ENCODE measurements at places on chromosomes 3 and 15.

DNA sequence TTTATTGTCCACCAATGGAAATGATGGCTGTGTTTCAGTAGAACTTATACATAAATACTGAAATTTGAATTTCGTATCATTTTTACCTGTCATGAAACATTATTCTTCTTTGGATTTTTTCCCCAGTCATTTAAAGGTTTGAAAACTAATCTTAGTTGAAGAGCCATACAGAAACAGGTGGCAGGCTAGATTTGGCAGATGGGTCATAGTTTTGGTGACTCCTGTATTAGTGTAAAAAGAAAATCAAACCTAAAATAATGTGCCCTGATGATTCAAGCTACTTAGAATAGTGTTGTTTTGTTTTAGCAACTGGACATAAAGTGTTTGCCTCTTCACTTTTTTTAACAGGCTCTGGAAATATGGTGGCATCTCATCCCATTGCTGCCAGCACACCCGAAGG lies 68.9 kb downstream of the SIDT1 start:
- no peak for DNase-seq

GRCh38 chr3:126208606-126209256 lies 28.3 kb upstream of the ALDH1L1 start:
- no peak for DNase-seq

DNA sequence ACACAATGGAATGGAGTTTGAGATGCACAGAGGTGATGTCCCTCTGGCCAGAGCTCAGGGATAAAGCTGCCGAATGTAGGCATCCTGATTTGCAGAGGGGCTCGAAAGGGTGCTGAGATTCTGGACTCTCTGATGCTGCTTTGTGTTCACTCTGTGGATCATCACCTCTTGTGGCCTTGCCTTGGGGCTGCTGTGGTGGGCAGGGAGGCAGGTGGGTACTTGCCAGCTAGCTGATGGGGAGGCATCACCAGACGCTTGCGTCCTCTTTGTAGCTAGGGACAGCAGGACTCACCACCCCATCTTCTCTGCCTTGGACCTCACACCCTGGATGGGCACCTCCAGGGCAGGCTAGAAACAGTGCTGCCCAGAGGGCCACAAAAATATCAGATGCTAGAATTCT lies 14.6 kb upstream of the RASGRF1 start:
- DNase-seq: no peak

DNA sequence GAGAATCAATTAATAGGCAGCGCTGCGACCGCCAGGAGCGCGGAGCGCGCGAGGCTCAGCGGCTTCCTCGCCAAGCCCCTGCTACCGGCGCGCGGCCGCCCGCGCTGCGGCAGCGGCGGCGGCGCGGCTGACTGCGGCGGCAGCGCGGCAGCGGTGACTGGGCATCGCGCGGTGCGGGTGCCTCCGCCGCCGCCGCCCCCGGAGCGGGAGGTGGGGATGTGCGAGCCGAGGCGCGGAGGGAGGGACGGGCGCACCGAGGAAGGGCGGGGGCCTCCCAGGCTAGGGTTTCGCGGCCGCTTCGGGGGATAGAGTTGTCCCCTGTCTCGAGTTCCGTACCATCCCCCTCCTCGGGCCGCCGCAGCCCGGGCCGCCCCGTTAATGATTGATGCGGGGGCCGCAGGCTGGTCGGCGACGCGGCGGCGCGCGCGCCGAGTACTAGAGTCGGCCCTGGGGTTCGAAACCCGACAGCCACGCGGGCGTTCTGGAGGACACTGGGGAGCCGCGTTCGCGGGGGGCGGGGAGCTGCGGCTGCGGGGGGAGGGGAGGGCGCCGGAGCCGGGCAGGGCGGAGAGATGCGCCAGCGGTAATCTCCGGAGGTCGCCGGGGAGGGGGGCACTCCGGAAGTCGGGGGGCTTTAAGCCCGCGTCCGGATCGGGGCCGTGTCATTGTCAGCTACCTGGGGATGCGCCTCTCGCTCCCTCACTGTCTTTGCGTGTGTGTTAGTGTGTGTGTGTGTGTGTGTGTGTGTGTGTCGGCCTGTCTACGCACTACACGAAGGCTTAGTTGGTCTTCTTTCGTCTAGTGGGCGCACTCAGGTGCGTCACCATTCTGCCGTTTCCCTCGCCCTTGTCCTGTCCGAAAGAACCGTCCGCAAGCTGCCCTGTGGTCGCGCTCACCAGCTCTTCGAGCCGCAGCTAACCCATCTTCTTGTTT lies at the start of gene PAQR9:
Gene PAQR9, minus strand, starts transcription at position 159 of the 933 bp plus-strand sequence. CDS start 338 bp downstream, outside the sequence.
- DNase-seq: no peak

DNA sequence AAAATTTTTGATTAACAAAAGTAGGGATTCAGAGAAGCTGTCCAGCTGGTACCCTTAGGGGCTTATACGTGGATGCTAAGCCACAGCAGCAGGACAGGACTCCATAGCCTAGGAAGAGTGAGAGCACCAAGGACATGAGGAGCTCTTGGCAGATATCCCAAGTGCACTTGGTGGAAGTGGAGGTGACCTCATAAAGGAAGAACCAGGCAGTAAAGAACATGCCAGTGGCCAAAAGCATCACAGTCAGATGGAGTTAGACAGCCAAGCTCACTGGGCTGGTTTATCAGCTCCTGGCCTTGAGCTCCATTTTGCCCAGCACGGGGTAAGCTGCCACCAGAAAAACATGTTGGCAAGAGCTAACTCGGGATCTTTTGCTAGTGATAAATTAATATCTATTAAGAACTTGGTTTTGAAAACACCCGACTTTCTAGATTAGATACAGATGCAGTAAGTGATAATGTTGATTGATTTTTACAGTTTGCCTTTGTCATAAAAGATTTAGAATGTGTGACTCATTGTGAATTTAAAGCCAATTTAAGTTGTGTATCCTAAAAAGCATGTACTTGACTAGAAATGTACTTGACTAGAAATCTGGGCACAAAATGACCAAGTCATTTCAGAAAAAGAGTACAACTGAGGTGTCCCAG lies 108.0 kb downstream of the CMSS1 start:
- no peak for DNase-seq

DNA sequence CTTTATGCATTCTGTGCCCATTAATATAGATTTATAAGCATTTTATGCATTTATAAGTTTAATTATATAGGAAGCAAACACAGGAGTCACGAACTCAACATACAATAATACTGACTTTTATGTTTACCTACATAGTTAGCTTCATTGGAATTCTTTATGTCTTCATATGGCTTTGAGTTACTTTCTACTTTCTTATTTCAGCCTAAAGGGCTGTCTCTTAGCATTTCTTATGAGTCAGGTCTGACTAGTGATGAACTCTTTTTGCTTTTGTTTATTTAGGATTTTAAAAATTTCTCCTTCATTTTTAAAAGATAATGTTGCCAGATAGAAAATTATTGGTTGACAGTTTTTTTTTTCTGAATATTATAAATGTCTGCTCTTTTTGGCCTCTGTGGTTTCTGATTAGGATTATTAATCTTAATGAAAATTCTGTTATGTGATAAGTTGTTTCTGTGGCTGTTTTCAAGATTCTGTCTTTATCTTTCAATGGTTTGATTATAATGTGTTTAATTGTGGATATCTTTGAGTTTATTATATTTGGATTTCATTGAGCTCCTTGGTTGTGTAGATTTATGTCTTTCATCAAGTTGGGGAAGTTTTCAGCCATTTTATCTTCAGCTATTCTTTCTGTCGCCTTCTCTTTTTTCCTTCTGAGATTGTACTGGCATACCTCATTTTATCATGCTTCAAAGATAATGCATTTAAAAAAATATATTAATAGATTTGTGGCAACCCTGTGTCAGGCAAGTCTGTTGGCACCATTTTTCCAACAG lies 54.3 kb downstream of the ATP2C1 start:
- DNase-seq: no peak

DNA sequence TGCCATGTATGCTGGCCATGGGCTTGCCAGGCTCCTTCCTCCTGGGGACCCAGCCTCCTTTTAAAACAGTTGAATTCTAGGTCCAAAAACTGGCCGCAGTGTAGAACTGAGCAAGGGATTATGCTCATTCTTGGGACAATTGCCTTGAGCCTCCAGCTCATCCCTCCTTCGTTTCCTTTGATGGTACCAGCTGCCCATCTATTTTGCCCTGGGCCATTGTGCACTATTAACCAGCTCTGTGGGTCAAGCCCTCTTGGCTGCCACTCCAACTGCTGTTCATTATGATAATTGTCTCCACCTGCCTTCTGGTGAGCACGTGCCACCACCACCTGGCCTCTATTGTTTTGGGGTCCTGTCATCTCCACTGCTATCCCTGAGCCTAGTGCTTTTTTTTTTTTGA lies 75.8 kb upstream of the SYN2 start:
- no peak for DNase-seq

DNA sequence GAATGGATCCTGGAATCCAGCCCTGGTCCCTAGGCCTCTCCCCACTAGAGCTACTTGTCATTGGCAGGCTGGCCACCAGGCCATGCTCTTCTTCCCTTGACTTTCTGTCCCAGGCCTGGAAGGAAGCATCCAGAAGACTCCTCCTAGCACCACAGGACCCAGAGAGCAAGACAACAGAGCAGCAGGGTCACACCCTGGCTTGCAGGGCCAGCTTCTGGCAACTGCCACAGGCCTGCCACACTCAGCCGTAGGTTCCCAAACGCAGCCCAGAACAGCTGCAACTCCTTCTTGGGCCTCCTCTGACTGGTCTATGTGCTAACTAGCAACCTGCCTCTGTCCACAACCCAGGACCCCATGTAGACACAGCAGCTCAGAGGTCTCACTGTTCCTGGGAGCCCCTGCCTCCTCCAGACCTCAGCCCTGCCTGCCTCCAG lies 36.8 kb upstream of the RPL32 start:
- DNase-seq: no peak

GRCh38 chr15:63465104-63465503 lies 39.3 kb upstream of the USP3 start:
- DNase-seq: no peak

- no peak for DNase-seq
Observed at GRCh38 chr15:89575656-89576416, 567 bp downstream of the TICRR start.

- DNase-seq: no peak
Observed at GRCh38 chr15:39788108-39788507, 5.5 kb upstream of the FSIP1 start.

GRCh38 chr3:182937293-182938051 lies 42.9 kb downstream of the DCUN1D1 start:
- no peak for DNase-seq

DNA sequence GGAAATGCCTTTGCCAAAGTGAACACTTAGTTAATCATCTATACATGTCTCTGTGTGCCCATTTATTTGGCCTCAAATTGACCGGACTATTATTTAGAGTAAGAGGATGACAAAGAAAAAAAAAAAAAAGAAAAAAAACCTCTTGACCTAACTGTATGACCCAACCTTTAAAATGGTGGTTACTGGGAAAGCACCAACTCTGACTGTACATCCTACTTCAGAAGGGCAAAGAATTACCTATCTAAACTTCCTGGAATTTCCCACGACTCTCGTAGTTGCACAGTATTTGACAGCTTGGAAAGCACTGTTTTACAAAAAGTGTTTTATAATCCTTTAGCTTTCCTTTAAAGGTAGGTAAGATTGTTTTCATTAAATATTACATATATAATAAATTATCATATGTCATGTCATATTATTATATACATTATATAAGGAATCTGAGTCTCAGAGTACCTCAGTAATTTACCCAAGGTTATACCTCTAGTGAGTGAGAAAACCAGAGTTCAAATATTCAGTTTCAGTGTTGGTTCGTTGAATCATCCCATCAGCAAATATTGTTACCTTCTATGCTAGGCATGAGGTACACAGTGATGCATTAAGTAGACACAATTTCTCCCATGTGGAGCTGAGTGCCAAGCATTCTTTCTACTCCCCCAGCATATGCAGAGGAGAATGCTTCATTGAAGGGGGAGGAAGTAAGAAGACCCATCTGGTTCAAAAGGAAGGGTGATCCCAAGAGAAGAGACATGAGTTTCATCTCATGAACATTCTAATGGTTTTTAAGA lies 5.0 kb downstream of the BCL2A1 start:
- DNase-seq: no peak

- no peak for DNase-seq
Observed at GRCh38 chr3:189298469-189299375, 127.0 kb downstream of the TPRG1 start.

GRCh38 chr15:96218623-96219455 lies 111.7 kb upstream of the NR2F2 start:
- no peak for DNase-seq

DNA sequence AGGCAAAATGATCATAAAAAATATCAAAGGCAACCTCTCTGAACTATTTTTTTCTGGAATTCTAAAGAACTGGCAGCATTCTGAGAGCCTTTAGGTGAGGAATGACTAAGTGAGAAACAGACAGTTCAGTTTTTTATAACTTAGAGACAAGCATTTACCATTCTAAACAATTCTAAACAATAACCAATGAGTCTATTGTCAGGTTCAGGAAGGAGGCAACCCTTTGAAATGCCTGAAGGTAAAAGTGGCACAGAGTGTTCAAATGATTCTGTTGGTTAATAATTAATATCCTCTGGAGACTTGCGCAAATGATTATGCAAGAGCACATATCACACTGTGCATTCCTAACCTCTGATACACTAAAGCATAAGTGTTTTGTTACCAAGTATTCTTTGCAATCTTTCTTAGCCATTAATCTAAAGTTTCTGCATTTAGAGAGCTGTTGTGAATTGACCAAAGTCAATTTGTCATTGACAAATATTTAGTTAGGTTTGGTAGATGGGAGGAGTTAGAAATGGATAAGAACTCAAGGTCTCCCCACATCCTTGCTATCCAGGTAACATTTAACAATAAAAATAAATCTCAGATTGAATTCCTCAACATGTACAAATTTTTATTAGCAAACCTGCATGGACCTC lies 9.2 kb upstream of the TGFBR2 start:
- no peak for DNase-seq

DNA sequence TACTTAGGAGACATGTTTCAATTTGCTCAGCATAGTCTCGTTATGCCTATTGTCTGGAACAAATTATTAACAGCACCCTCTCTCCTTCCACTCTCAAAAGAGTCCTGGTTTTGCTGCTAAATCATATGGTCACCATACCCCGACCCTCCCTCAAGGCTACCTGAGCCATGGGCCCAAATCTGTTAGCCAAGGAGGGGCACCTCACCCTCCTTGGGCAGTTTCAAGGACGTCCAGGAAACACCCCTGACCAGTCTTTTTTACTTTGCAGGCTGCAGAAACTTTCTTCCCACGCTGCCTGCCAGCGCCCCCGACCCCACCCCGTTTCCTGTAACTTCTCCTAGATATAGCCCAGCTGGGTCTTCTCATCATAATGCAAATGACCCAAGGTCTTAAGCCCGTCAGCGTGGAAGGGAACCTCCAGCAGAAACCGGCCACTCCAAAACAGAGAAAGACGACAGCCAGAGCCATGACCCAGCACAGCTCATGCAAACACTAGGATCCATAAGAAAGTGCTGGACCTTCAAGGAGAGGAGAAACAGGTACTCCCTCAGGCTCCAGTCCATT lies 62.3 kb downstream of the ADCY5 start:
- DNase-seq: no peak

- no peak for DNase-seq
Observed at GRCh38 chr3:55183201-55183600, 255.3 kb upstream of the LRTM1 start.

GRCh38 chr3:124904835-124905492 lies 17.8 kb upstream of the ITGB5 start:
- DNase-seq: no peak

GRCh38 chr3:107676469-107677309 lies 153.9 kb downstream of the BBX start:
- DNase-seq: no peak

- DNase-seq: no peak
Observed at GRCh38 chr3:10351013-10351735, 30.3 kb upstream of the SEC13 start.

All from stimulated activated CD8-positive, alpha-beta memory T cell treated with anti-CD3 and anti-CD28 coated beads, Interleukin-7, amount 100 ng/mL, for 4 hours (primary cell).